ENCODE measurements at places on chromosomes 1 and 21.

DNA sequence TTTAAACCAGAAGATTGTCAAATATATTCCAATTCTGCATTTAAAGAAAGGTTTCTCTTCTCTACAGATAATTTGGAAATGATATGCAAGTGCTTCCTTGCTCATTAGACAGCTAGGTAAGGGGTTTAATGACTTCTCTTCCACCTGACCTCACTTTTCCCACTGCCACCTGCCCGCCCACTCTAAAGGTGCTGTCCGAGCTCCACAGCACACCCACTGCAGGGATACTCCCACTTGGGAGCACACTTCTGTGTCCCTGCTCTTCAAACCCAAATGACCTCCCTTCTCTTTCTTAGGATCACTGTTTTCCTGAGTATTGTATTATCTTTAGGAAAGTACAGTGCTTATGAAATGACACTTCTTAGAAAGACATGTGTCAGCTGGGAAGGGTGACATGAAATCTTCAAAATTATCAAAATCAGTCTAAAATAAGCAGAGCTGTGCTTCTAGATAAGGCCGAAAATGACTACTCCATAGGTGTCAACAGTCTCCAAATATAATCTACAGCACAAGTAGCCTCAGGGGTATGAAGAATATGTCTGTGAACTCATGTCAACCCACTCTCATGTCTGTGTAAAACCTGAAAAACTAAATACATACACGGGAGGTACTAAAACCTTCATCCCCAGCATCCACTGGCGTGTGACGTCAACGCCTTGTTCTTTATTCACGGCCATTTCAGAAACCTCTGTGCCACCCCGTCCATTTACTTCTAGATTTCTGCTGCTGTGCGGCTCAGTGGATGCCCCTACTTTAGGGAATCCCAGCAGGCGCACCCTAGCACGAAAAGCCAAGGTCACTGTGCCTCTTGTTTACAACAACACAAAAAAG is 71.0 kb downstream of the SLC45A1 start:
- DNase-seq, result no peak

GRCh38 chr1:64508629-64509028 is 38.7 kb downstream of the CACHD1 start:
- DNase-seq, result no peak

- no peak for DNase-seq
Observed at GRCh38 chr1:224402472-224403036, 32.0 kb downstream of the WDR26 start.

GRCh38 chr1:56389813-56390212 is 189.6 kb downstream of the PLPP3 start:
- DNase-seq, result no peak

DNA sequence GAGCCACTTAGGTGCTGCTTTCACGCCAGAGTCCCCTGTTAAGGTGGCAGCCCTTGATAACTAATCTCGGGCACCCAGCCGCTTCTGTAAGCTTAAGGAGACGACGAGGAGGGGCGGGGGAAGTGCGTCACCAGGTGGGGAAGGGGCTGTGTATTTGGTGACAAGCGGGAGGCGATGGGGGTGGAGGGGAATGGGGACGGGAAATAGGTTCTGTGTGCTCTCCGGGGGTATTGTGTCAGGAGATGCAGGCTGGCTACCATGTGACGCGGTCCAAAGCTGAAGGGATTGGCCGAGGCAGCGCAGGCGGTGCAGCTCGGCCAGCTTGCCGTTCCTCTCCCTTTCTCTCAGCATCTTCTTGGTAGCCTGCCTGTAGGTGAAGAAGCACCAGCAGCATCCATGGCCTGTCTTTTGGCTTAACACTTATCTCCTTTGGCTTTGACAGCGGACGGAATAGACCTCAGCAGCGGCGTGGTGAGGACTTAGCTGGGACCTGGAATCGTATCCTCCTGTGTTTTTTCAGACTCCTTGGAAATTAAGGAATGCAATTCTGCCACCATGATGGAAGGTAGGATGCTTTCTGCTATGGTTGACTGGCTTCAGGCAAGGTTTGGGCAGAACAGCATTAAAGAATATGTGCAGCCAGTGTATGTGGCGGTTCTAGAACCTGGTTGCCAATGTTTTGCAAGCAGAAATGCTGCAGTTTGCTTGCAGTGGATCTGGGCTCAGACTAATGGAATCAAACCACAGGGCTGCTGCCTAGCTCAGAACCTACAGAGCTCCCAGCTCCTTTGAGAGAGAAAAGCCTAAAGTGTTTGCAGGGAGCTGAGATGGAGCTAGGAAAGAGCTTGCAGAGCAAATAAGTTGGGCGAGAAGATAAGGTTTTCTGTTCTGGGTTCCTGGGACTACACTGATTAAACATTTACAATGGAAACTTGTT is at the start of gene SGIP1:
Gene SGIP1 (plus strand): TSS at position 350 of the 937 bp plus-strand sequence. CDS start 206 bp downstream, at position 556.
- DNase-seq, result no peak

DNA sequence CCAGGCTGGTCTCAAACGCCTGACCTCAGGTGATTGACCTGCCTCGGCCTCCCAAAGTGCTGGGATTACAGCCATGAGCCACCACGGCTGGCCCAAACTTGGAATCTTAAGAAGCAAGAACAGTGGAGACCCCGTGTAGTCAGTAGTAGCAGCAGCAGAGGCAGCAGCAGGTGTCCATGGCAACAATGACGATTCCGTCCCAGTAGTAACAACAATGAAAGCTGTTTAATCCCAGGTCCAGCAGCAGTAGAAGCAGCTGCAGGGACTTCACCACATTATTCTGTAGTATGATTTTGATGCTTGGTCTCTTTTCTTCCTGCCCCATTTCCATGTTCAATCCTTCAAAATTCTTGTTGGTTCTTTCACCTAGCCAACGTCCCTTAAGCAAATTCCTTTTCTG is 69.6 kb upstream of the KCTD3 start:
- no peak for DNase-seq

GRCh38 chr1:24074196-24074595 is 37.7 kb downstream of the MYOM3 start:
- no peak for DNase-seq

Measured in esophagus squamous epithelium (tissue), 5 donors.